Activated CD8-positive, alpha-beta T cell treated with anti-CD3 and anti-CD28 coated beads for 36 hours (primary cell): ENCODE measurements at places on chromosomes 16 and 17. TPM values are rescaled to one million over a fixed set of nuclear protein-coding genes. Genes with fewer than 3 reads are reported as not detected.
A peak's percentile ranks its signal among the peaks of the same experiment; 100 is the strongest.

ANKRD40 gene
- 27.3 TPM for total RNA-seq

CCT6B gene
- total RNA-seq = 1.8 TPM

ZMYND15 gene
- total RNA-seq = not detected

MT1A gene
- not detected for total RNA-seq

TBC1D16 gene
- 12.0 TPM for total RNA-seq

HID1 gene
- total RNA-seq = 1.4 TPM

DNA sequence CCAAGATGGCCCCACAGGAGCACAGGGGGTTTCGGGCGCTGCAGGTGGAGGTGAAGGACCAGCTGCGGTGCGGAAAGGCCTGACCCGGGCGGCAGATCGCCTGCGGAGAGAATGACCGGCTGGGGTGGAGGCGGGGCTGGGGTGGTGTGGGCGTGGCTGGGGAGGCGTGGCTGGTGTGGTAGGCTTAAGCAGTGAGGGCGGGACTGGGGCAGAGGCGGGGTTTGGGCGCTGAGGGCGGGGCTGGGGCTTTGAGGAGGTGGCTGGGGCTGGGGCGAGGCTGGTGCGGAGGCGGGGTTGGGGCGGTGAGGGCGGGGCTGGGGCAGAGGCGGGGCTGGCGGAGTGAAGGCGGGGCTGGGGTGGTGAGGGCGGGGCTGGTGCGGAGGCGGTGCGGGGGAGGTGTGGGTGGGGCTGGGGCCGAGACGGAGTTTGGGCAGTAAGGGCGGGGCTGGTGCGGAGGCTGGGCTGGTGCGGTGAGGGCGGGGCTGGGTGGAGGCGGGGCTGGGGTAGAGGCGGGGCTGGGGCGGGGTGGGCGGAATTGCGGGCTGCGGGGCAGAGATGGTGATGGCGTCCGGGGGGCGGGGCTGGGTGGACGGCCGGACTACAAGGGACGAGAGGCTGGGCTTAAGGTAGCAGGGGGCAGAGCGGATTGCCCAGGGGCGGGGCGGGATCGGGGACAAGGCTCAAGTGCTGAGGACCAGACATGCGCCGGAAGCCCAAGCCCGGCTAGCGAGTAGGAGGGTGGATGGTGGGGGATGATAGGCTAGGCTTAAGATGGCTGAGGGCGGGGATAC lies 9.9 kb upstream of the GSDMA start:
- DNase-seq = peak; percentile 94

DNA sequence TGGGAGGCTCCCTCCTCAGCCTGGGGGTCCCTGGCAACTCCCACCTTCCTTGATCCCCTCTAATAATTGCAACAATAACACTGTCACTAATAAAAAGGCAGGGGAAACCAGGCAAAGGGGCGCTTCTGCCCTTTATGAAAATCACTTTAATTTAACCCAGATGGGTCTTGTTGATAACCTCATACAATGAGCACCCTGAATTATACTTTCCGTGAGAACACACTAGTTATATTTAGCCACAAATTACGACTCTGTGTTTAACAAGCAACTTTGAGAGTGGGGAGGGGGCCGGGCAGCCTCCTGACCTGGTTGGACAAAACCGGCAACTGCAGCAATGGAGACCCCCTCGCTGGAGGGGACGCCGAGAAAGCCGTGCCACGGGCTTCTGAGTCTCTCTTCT lies 5.7 kb upstream of the BAHCC1 start:
- DNase-seq = no peak

DNA sequence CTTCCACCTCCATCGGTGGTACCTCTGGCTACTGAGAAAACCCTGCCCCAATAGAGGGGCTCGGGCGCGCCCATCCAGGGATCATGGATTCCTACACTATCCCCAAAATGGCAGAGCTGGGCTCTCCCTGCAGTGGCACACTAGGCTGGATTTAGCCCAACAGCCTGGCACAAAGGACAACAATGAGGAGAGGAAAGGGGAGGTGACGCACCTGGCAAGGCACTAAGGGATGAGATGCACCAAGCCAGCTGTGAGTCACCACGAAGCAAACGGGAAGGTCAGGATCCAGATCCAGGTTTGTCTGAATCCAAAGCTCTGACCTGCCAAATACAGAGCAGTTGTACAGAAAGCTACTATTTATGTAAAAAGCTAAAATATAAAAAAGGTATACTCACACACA lies 18.1 kb downstream of the UBE2O start:
- DNase-seq = no peak

GRCh38 chr16:23611936-23612335 lies 15.8 kb upstream of the NDUFAB1 start:
- no peak for DNase-seq

DNA sequence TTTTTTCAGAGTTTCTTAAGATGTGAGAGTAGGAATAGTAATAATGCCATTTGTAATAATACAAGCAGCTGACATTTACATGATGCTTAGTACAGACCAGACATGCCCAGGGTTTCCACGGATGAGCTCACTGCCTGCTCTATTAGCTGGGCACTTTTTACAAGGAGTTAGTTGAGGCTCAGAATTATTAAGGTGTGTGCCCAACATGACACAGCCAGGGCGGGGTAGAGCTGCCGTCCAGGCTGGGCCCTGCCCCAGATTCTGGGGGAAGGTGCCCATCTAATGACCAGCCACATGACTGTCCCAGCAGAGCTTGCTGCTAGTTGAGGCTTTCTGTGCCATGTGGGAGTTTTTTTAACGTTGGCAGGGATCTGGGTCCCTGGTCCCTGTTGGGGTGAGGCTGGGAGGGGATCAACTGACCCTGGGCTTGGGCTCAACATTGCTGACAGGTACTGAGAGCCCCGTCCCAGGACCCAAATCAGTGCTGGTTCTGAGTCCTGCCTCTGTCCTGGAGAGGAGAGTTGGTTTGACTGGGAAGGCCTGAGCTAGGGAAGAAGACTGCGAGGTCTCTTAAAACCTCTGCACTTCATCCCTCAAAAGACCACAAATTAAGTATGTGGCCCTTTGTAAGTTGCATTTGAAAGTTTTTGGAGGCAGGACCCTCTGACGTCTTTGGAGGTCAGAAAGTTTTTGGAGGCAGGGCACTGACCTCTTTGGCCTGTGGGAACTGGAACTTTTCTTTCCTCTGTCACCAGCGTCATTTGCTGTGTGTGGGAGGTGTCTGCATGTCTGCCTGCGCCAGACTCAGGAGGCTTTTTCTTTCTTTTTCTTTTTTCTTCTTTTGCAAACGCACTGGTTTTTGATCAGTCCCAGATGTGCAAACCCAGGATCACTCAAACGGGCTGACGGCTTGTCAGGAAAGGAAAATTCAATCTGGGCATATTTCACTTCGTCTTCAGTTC lies 2.2 kb downstream of the CRISPLD2 start:
- no peak for DNase-seq

GRCh38 chr17:74241431-74241830 lies 28.1 kb downstream of the TTYH2 start:
- no peak for DNase-seq

DNA sequence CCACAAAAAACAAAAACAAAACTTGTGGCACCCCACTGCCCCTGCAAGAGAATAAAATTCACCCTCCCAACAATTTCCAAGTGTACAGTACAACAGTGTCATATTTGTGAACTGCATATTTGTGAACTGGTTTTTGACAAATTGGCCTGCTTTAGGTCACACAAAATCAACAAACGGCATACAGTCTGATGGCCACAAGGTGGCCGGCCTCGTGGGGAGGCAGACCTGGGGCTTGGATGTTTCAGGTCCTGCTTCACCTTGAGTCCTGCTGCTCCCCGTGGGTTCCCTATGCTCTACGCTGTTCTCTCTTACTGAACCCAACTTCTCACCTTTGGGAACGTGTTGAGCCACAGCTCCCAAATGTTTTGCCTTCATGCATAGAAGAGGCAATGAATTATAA lies 102.2 kb downstream of the CDK5R1 start:
- DNase-seq = no peak

GRCh38 chr17:44008205-44008909 lies 3.9 kb downstream of the NAGS start:
- DNase-seq = peak; percentile 26

GRCh38 chr16:55955845-55956244 lies 80.7 kb upstream of the CES5A start:
- no peak for DNase-seq

- no peak for DNase-seq
These were observed 19.5 kb downstream of the UNC13D start for GRCh38 chr17:75824666-75825065.

- DNase-seq = no peak
These were observed 4.7 kb downstream of the HS3ST6 start for GRCh38 chr16:1913327-1914083.

DNA sequence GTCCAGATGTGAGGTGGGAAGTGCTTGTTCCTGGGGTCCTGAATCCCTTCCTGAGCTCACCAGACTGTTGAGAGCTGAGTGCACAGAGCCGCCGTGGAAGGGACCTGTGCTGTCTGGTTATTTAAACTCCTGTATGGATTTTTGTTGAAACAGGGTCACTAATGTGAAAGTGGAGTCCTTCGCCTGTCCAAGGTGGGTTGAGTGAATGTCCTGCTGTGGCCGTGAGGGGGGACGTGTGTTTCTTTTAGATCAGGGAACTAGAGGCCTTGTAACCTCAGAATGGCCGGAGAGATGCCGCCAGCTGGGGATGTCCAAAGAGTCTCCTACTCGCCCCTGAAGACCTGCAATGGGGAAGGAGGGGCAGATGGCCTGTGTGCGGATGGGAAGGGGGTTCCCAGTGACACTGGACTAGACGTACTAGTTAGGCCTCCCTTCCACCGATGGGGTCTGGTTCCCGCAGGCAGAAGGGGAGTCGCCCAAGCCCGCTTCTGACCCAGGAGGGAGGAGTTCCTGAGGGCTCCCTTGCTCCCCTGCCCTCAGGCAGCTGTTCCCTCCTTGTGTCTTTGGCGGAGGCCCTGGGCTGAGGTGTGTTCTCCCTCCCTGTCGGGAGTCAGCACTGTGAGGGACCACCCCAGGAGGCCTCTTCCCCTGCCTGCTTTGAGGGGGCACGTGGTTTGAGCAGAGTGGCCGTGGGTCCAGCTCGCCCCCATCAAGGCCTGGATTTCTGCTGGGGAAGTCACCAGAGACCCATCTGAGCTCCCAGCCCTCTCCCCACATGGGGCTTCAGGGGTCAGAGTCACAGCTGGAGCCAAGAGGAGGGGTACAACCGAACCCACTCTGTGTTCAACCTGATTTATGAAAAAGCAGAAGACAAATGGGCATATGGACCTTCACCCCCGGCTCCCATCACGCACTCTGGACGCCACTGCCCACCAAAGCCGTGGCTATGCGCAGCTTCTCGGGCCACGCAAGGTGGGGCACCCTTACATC lies 30.9 kb downstream of the OR1D5 start:
- DNase-seq = no peak

- no peak for DNase-seq
These were observed 221.2 kb downstream of the PRKCA start for GRCh38 chr17:66523378-66524200.

GRCh38 chr17:64398320-64398719 lies 7.7 kb upstream of the PECAM1 start:
- peak; percentile 62 for DNase-seq
